ENCODE measurements at places on chromosomes 4 and X. TPM values are rescaled to one million over a fixed set of nuclear protein-coding genes. Genes with fewer than 3 reads are reported as not detected.
A peak's percentile ranks its signal among the peaks of the same experiment; 100 is the strongest.

SYP gene
- total RNA-seq, result 0.45 TPM

TMEM154 gene
- 0.33 TPM for total RNA-seq

TKTL2 gene
- total RNA-seq, result not detected

C4orf50 gene
- not detected for total RNA-seq

DNA sequence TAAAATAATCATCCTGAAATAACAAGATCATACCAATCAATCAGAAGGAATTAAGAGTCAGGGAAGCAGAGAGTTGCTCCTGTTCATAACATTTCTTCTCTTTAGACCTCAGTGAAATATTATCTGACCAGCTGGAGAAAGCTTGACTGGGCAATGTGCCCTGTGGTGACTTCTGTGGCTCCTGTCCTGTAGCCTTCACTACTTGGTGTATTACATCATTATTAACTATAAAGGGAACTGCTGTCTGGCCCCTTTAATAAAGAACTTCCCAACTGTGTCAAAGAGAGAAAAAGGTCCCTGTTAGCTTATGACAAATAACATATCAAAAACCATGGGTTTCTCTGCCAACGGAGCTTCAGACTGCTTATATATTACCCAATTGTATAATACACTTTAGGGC is 18.0 kb downstream of the OPHN1 start:
- H3K4me1 ChIP-seq, result peaks cover 13% of the 10 kb centered on the region
- no peaks in the 10 kb centered on the region for H3K27me3 ChIP-seq
- H3K27ac ChIP-seq, result peak overlapping the region; percentile 8
- peak; percentile 82 for DNase-seq
- no peak overlapping the region for H3K4me3 ChIP-seq

DNA sequence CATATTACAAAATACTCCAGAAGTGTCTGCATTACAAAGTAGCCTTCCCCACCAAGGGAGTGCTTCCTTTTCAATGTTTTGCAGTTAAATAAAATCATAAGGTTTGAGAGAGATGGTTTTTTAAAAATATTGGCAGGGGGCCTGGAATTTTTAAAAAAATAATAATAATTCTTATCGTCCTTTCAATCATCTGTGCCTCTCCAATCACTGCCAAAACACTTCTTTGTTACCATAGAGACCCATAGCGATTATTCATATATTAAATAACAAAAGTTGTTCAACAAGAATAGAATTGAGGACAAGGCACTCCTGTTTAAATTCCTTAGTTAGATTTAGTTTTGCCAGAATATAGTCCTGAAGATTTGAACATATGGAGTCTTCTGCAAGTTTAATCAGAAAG is 203.1 kb downstream of the FAT4 start:
- H3K27ac ChIP-seq, result no peak overlapping the region
- H3K36me3 ChIP-seq, result no peaks in the 10 kb centered on the region
- H3K4me1 ChIP-seq, result no peaks in the 10 kb centered on the region
- H3K4me3 ChIP-seq, result no peak overlapping the region
- H3K27me3 ChIP-seq, result no peaks in the 10 kb centered on the region

- peaks cover 5% of the 10 kb centered on the region for H3K4me1 ChIP-seq
- H3K36me3 ChIP-seq, result no peaks in the 10 kb centered on the region
- peak; percentile 24 for DNase-seq
- no peak overlapping the region for H3K27ac ChIP-seq
These were observed 3.4 kb upstream of the MRPL1 start for GRCh38 chr4:77859256-77859655.

Data from SJCRH30 (cell line).